ENCODE measurements at places on chromosomes 11 and 22.

- no peak for DNase-seq
Observed at GRCh38 chr11:19756675-19757475, 44.2 kb downstream of the NAV2 start.

GRCh38 chr11:73872749-73873357 lies 3.8 kb downstream of the COA4 start:
- DNase-seq = no peak

GRCh38 chr11:120385110-120385509 lies 48.9 kb downstream of the ARHGEF12 start:
- peak; percentile 43 for DNase-seq

DNA sequence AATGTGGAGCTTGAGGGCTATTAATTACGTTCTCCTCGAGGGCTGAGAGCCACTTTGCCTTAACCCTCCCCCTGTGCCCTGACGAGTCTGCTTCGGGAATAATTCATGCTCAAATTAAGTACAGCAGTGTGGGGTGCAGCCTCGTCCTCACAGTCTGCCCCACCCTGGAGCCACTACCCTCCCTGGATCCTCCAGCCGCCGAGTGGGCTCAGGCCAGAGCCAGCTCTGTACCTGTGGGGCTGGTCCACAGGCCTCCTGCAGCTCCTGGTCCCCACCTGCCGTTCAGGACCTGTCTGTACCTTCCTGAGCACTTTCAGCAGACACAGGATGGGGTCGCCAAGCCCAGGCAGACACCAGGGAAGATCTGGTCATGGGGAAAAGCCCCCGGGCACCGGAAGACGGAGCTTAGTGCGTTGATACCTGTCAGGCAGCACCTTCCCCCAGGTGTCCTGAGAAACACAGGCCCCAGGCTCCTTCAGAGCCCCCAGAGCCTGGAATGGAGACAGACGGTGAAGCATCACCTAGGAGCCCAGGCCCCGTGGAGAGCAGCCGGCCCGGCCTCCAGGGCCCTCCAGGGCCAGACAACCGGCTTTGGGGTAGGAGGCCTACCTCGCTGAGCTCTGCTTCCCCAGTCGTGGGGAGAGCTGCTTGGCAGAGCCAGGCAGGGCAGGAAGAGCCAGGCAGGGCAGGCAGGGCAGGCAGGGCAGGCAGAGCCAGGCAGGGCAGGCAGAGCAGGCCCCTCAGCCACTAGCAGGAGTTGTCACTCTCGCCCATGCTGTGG lies 9.7 kb downstream of the TSPAN32 start:
- DNase-seq = no peak
